ENCODE measurements at places on chromosomes 7 and 10.

DNA sequence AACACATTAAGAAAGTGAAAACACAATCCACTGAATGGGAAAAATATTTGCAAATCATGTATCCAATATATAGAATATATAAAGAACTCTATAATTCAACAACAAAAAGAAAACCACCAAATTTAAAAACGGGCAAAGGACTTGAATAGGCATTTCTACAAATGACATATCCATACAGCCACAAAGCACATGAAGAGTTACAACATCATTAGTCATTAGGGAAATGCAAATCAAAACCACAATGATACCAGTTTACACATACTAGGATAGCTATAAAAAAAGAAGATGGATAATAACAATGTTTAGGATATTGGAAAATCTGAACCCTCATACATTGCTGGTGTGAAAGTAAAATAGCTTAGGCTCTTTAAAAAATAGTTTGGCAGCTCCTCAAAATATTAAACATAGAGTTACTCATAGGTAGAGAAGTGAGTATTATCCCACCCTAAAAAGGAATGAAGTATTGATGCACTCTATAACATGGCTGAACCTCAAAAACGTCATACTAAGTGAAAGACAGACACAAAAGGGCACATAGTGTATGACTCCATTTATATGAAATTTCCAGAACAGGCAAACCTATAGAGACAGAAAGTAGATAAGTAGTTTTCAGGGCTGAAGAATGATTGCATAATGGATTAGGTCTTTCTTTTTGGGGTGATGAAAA lies 4.5 kb downstream of the ZPBP start:
- no peak for DNase-seq

DNA sequence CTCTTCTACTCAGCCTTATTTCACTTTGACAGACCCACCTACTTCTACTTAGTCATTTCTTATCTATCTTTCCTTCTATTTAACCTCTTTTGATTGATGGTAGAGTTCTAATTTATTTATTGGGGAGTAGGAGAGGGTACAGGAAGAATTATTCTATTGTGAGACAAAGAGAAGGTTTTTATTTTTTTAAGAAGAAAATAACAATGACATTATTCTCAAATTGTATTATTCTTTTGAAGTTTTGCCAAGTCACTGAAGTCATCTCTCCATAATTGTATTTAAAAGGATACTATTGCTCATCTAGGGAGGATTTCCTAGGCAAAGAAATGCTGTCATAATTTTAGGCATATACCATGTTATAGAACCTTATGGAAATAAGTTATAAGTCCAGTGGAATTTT lies 52.7 kb downstream of the ITGB8 start:
- no peak for DNase-seq

DNA sequence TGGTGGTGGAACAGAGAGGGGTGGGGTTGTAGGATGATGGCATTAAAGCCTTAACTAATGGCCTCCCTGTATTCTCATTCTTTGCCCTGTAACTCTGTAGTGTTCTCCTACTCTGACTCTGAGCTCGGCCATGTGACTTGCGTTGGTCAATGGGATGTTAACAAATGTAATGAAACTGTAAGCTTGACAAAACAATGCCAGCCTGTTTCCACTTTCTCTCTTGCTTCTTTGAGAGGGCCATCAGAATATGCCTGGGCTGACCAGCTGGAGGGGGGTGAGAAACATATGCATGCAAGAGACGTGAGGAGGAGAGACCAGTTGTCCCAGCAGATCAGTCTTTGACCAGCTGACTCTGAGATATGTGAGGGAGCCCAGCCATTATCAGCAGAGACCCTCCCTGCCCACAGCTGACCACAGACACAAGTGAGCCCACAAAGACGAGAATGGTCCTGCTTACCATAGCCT lies 100.6 kb downstream of the ICA1 start:
- DNase-seq: no peak

DNA sequence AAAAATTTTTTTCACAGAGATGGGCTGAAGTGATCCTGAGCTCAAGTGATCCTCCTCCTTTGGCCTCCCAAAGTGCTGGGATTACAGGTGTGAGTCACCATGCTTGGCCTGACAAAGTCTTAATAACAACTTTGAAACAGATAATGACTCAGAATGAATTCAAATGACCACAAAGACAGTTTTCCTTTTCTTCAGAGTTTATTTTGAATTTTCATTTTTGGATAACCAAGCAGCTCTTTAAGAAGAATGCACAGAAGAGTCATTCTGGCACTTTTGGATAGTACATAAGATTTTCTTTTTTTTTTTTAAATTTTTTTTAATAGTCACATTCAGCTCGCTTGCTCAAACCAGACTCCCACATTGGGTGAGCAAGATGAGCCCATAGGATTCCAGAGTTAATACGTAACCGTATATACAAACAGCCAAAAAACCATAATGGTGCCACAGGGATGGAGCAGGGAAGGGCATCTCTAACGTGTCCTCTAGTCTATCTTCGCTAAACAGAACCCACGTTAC lies 43.0 kb upstream of the NMT2 start:
- no peak for DNase-seq

DNA sequence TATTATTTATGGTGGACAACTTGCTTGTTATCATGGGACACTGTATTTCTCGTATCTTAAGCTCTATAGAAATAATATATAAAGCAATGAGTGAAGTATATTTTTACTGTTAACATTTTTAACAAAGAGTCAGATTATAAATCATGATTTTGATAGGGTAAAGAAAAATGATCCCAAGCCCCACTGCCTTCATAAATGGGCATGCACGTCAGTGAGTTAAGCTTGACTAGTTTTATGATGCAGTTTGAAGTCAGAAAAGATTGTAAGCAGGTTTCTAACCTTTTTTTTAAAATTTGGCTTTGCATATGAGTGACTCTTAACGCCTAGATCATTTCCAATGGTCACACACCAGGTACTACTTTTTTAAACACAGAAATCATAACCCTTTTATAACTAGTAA lies 152.8 kb downstream of the GNAT3 start:
- no peak for DNase-seq

DNA sequence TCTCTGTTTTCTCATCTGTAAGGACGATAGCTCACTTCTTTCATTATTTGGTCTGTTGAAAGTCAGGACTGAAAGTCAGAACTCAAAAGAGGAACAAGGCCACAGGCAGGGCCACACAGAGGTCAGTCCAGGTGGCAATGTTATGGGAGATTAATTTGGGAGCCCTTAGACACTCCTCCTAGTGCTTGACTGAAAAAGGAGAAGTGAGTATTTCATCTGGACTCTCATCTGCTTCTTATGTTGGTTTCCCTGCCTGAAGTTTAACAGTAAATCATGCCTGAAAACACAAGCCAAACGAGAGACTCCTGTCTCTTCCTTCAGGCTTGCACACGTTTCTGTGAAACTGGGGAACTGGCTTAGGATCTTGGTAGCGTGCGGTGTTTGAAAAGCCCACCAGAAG lies 248.5 kb downstream of the BUB3 start:
- DNase-seq: no peak

DNA sequence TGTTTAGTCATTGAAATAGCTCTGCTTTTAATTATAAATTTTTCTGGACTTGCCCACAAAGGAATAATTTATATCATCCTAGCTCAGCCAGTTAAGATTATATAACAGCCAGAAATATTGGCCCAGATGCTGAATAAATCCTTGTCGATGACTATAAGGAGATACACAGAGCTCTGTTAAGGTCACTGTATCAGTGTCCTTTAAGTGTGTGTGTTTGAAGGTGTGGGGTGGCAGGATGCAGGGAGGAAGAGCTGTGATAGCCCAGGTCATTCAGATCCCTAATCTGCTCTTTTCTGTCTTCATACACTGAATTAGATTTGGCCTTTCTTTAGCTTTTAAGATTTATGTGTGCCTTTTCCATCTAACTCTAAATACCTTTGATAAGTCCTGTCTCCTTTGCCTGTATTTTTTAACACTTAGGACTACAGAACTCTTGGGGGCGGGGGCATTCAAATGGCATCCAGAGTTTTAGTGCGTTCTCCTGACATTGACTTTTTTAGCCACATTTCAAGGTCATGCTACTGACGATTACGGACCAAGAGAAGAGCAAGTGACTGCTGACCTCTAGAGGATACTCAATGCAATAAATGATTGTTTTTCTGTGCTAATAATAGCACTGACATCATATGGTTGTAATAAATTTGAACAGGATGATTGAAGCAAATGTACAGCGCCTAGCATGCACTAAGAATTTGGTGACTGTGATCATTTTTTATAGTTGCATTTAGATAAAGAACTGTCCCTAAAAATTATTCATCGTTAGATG lies 172.3 kb downstream of the CACNB2 start:
- no peak for DNase-seq

GRCh38 chr10:113666682-113667252 lies 2.9 kb upstream of the NRAP start:
- DNase-seq: no peak

GRCh38 chr10:123633106-123633505 lies 33.0 kb upstream of the GPR26 start:
- DNase-seq: no peak

- DNase-seq: no peak
Observed at GRCh38 chr10:34628174-34628796, 186.8 kb downstream of the PARD3 start.

- DNase-seq: no peak
Observed at GRCh38 chr7:100823534-100823933, 3.8 kb downstream of the EPHB4 start.

GRCh38 chr10:26881600-26882331 lies 21.0 kb upstream of the ABI1 start:
- no peak for DNase-seq

- no peak for DNase-seq
Observed at GRCh38 chr10:12113627-12114026, 15.8 kb upstream of the SEC61A2 start.

DNA sequence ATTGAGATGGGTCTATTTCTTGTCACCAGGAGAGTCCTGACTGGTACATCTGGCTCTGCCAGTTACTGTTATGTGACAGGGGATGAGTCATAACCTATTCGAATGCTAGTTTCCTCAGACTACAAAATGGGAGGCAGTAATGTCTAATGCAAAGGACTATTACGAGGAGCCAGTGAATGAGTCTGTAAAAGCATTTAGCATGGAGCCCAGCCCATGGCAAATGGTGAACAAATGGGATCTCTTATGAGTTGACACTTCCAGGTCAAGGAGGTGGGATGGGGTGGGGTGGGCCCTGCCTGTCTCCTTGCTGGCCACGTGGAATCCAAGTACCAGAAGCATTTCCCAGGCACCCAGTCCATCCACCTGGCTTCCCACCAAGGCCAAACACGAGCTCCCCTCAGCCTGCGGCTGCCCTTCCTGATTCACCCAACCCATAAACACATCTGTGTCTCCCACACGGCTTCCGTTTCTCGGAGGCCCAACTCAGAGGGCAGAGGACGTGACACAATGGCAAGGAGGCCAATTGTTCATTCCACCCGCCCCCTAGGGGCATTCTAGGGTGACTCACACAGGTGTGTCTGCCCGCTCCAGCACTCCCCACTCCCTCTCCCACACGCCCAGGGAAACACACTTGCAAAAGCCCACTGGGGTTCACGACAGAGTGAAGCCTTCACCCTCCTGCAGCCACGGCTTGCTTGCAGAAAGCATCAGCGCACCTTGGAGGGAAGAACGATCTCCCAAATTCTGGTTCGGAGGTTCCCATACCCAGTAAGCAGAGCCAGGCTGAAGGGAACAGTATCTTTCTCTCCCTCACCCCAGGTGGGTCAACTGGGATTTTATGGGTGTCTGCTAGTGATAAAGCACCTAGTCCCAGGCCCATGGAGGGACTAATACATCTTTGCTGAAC lies 109.8 kb downstream of the SH3PXD2A start:
- no peak for DNase-seq

DNA sequence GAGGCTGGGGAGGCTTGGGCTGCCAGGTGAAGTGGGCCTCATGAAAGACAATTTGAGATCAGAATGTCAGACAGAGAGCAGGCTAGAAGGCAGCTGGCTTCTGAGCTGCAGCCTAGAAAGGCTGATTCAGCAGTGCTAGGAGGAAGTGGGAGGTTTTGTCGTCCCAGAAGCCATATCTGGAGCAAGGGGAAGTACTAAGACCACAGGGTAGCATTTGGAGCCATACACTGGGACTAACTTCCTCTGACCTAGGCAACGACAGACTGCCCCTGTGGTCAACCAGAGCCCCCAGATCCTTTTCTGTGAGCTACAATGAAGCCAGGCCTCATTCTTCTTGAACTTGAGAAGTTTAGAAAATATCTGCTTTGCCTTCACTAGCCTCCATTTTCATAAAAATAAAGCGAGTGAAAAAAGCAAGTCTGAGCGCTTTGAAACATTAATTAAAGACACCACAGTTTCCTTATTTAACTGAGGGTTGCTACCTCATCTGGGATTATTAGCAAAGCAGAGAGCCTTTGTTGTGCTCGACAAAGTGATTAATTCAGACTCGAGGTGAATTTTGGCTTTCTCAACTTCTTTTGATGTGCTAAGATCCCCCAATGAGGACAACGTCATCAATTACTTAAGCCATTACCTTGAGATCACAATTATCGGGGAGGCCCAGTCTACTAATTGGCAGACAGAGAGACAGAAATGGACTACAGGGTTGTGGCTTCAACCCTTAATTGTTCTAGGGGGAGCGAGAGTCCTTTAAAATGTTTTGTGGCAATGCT lies 26.6 kb downstream of the TBXAS1 start:
- DNase-seq: no peak

GRCh38 chr10:96719850-96720421 lies 378 bp downstream of the PIK3AP1 start:
- DNase-seq: no peak

DNA sequence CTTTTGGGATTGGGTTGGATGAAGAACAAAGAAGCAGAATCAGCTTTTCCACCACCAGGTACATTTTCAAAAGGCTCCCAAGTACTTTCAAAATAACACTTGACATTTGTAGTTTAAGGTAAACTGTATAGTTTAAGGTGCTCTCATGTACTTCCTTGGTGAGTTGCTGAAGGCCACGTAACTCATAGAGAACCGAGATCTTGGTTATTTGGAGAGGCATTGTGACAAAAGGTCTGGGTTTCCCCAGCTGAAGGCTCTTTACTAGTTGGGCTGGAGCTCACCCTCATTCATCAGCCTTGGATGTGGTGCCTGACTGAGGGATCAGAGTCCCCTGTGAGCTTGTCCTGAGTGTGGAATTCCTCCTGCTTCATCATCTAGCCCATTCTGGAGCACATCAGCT lies 191.8 kb downstream of the TMEM178B start:
- no peak for DNase-seq

- no peak for DNase-seq
Observed at GRCh38 chr10:84539216-84539615, 210.8 kb downstream of the CCSER2 start.

DNA sequence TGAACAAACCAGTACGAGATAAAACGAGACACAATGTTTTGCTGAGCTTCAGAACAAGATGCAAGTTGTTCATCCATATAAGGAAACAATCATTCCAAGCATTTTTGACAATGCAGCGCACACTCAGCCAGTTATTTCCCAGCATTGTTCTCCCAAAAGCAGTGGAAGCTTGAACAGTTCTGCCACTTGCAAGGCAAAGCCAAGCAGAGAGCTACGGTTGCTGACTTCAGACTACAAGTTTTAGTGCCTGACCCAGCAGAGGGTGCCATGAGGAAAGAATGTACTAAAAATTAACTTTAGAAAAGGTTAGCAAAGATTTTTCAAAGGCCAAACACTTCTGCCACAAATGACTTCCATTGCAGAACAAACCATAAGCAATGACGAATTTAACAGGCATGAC lies 152.5 kb downstream of the SLC25A13 start:
- no peak for DNase-seq

Measured in dorsolateral prefrontal cortex (tissue), 122 donors.